Pancreas (tissue), 10 donors: ENCODE measurements at places on chromosomes 3 and 15. TPM values are rescaled to one million over a fixed set of nuclear protein-coding genes. Genes with fewer than 3 reads are reported as not detected.

DNA sequence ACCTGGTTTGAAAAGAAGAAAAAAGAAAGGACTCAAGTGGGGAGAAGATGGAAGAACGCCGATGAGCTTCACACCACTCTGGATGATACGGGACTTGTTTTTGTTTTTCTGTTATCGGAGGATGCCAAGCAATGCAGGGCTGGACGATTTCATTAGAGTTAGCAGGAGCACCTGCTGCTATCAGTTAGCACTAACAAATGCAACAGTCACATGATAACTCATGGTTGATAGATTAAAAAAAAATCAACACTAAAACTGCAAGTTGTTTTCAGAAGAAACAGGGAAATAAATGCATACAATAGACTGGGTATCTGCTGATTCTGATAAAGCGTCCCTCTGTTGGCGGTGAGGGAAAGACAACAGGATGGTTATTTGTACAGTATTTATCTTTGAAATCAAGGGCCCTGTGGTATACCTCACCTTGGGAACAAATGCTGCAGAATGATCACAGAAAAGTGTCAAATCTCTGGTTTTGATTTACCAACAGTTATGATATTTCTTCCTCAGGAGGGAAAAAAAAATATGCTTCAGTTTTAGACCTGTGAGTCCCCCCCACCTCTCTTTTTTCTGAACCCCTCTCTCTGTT is 575.1 kb downstream of the FOXP1 start:
- DNase-seq: no peak

- DNase-seq: no peak
These were observed 60.6 kb downstream of the CYP11A1 start for GRCh38 chr15:74306781-74307217.

GRCh38 chr3:183300996-183301562 is 48.0 kb downstream of the B3GNT5 start:
- DNase-seq: no peak

The IL17RB gene
- 6.5 TPM for total RNA-seq

The RHOV gene
- total RNA-seq: 16.5 TPM
